Activated CD8-positive, alpha-beta memory T cell treated with anti-CD3 and anti-CD28 coated beads for 1 hour (primary cell): ENCODE measurements at places on chromosomes 2 and 18.

DNA sequence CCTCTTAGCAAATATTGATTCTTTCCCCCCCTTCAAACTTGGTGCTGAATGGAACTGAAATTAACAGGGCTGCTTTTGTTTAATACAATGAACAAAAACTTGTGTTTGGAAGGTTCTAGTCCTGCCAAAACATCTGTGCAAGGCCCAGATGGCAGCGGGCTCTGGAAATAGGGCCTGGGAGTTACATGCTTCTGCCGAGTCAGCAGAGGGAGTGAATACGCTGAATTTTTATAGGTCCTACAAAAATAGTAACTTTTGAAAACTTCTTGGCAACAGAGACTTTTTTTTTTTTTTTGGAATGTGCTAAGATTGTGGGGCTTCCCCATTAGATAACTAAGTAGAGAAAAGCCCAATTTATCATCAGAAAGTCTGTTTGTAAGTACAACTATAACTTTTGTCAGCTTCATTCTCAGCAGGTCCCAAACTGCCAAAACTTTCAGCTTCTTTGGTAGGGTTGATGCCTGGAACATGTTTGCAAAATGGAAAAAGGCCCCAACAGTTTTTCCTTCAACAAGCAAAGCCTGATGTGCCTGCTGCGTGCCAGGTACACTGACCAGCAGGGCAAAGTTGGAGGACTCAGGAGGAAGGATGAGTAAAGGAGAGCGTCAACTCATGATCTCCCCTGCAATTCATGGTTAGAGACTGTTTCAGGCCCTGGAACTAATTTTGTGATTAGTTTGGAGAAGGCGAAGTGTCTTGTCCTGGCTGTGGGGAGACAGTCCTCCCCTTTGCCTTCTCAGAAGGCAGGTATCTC is 45.1 kb upstream of the HDAC4 start:
- DNase-seq: no peak

DNA sequence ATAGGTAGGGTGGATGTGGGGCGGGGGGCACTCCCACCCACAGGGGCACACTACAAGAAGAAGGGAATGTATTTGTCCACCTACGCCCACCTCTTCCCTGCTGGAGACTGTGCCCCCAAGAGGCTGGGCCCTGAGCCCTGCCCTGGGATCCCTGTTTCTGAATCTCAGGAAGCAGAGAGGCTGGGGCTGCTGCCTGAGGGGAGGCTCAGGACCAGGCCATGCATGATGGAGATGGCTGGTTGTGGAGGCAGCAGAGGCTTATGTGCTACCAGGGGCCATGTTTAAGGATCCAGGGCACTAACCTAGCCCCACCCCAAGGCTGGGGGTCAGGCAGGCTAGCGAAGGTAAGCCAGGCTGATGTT is 81.1 kb upstream of the OTOF start:
- DNase-seq: no peak

DNA sequence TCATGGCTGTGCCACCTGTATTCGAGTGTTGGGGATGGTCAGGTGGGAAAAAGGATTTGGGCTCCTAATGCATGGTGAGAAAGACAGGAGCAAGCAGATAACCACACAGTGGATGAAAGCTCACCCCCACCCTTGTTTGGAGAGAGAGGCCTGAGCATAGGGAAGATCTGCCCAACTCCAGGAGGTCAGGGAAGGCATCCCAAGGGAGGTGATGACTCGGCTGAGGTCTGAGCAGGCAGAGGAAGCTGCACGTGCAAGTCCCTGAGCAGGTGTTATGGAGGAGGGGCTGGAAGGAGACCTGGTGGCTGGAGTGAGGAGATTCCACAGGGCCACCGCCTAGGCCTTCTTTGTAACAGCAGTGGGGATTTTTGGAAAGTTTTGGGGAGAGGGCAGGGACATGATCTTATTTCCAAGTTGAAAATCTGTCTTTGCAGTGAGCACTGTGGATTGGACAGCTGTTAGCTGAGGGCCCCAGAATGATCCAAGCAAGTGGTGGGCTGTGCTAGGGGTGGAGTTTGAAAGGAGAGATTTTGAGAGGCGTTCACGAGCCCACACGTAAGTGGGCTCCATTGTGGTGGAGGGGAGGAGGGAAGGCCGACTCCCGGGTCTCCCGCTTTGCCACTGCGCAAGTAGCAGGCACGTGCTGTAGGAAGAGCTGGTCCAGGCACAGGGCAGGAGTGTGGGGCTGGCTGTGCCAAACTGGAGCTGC is 228.5 kb downstream of the GLI2 start:
- no peak for DNase-seq

DNA sequence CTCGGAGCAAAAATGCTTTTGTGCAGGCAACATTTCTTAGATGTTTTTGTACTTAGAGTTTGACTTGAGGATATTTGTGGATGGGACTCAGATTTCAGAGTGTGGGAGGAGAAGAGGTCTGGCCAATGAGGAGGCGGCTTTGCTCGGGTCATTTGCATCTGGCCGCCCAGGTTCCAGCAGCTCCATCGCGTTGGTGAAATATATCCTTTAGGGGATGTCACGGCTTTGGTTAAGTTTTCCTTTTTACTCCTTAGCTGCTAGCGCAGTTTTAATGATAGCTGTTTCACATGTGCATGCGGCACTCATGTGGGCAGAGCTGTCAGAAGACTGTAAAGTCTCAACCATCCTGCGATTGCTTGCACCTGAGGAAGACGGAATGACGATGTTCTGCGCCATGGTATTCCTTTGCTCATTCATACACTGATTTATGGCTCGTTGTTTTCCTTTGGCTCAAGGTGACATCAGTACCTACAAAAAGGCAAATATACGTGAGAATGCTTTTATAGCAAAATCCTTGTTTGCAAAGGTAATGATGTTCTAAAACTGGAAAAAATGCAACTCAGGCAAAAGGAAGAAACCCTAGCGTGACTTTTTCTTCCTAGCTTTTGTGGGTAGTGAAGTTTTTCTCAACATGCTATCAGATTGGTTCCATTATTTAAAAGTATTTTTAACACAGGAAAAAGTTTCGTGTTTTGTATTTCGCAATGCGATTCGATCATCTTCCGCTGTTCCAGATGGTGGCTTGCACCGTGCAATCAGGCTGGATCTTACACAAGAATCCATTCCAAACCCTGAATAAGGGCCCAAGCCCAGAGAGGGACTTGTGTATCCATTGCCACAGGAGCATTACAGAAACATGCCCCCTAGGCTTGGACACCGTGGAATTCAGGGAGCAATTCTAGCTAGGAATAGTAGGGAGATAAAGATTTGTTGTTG is 70.5 kb upstream of the ZNF516 start:
- DNase-seq: no peak

- DNase-seq: peak; percentile 76
These were observed 12.0 kb upstream of the E2F6 start for GRCh38 chr2:11477994-11478393.
